Left ventricle myocardium inferior (tissue), 1 donor: ENCODE measurements at places on chromosomes 1 and 21. TPM values are rescaled to one million over a fixed set of nuclear protein-coding genes. Genes with fewer than 3 reads are reported as not detected.

GRCh38 chr1:160891474-160891873 lies 6.5 kb upstream of the ITLN1 start:
- DNase-seq: no peak

GRCh38 chr1:185969524-185969991 lies 235.4 kb downstream of the HMCN1 start:
- no peak for DNase-seq

DNA sequence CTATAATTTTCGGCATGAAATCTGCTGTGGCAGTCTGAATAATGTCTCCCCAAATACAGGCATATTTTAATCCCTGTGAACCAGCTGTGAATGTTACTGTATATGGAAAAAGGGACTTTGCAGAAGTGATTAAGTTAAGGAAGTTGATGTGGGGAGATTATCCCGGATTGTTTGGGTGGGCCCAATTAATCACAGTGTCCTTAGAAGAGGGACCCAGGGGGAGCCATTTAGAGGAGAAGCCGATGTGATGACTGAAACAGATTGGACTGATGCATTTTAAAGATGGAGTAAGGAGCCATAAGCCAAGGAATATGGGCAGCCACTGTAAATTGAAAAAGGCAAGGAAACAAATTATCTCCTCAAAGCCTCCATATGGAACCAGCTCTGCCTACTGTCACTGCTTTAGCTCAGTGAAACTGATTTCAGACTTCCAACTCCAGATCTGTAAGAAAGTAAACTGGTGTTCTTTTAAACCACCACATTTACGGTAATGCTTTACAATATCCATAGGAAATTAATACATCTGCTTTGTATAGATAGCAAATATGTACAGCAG lies 61.1 kb upstream of the GPR88 start:
- no peak for DNase-seq

DNA sequence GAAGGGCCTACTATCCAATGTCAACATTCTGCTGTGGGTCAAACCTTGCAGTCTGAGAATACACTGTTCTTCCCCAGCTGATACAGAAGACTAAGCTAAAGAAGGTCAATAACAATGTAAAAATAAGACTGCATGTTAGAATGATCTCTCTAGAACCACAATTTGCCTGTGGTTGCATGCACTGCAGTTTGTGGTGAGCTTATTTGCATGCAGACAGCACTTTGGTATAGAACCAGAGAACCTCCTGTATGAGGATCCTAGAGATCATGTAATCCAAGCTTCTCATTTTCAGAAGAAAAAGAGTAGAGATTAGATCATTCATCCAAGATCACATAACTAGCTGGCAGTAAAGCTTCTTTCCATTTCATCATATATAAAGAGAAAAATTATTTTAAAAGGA lies 15.8 kb downstream of the SYNJ1 start:
- no peak for DNase-seq

DNA sequence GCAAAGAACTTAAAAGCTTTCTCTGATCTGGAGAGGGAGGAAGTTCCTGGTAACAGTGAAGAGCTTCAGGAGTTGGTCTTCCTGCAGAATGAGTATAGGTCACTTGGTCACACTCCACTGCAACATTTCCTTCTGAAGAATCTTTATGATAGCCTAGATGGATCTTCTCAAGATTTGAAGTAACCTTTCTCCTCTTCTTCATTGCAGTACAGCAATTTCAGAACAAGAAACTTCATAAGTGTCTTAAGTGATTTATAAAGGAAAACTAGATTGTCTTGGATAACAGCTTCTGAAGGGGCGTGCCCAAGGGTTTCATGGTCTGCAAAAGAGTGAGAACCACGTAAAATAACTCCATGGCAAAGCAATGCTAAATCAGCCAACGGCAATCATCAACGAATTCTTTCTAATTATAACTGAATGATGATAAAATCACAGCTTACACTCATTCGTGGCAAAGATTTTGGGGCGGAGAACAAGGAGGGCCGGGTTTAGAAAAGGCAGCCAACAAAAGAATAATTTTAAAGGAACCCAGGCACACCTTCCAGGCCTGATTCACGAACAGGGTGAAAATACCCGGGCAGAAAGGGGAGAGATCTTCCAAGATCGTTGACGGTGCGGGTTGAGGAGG lies 53.9 kb upstream of the ASPM start:
- DNase-seq: no peak

DNA sequence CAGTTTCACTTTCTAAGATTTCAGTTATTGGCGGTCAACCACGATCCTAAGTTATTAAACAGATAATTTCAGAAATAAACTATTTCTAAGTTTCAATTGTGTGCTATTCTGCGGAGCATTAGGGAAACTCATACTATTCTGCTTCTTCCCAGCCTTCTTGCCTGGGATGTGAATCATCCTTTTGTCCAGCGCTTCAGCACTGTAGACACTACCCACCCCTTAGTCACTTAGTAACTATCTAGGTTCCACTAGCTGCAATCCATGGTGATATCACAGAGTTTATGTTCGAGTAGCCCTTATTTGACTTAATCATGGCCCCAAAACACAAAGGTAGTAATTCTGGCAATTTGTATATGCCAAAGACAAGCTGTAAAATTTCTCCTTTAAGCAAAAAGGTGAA lies 279.9 kb upstream of the ADAMTS5 start:
- no peak for DNase-seq

- no peak for DNase-seq
Observed at GRCh38 chr1:164337885-164338284, 221.1 kb upstream of the PBX1 start.

GRCh38 chr1:236417336-236417735 lies 23.2 kb downstream of the EDARADD start:
- no peak for DNase-seq

DNA sequence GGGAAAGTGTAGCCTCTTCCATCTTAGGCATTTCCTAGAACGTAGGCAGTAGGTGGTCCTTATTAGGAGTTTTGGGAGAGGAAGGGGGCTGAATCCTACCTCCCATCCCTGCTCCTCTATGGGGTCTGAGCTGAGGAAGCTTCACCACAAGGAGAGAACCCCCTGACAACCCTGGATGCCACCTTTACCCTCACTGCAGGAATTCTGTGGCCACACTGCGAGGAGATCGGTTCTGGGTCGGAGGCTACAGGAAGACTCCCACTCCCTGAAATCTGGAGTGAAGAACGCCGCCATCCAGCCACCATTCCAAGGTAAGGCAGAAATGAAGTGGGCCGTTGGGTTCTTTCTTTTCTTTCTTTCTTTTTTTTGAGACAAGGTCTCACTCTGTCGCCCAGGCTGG lies 1.5 kb downstream of the MX1 start:
- no peak for DNase-seq

DNA sequence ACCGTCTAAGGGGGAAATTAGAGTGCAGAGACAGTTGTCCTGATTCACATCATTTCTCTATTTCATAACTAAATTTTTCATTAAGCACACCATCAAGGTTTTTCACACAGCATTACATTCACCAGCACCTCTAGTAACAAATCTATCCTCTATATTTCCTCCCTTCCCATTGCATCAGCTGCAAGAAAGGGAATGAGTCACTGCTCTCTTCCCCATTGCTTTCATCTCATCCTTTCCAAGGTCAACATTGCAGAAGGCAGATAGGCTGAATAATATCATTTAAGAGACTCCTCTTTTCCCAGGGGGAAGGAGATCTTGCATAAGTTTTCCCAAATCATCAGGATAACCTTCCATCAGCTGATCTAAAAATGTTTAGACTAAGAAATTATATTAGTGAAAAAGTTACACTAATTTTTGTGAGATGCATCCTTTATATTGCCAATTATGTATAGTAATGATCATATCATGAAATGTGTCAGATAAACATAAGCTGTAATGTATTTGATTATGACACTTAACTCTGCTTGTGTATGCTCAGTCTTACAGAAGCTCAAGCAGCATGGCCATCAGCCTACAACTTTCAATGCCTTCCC lies 4.3 kb downstream of the INTS7 start:
- DNase-seq: no peak

DNA sequence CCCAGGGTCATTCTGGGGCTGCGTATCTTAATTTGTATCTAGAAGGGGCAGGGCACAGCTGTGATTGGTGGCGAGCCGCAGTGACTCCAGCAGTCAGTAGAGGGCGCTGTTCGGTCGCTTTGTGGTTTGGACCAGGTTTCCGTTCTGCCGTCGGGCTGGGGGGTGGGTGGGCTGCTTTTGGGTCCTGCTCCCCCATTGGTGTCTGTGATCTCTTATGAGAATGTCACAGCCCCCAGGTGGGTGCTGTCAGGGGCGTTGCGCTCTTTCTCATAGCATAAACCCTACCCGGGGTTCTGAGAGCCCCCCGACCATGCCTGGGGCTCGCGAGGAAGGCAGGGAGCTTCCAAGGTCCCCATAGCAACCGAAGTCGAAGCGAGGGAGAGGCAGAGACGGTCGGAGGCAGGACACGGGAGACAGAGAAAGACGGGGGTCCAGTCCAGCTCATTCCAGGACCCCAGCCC lies 5.4 kb downstream of the TFF3 start:
- peak; percentile 43 for DNase-seq

DNA sequence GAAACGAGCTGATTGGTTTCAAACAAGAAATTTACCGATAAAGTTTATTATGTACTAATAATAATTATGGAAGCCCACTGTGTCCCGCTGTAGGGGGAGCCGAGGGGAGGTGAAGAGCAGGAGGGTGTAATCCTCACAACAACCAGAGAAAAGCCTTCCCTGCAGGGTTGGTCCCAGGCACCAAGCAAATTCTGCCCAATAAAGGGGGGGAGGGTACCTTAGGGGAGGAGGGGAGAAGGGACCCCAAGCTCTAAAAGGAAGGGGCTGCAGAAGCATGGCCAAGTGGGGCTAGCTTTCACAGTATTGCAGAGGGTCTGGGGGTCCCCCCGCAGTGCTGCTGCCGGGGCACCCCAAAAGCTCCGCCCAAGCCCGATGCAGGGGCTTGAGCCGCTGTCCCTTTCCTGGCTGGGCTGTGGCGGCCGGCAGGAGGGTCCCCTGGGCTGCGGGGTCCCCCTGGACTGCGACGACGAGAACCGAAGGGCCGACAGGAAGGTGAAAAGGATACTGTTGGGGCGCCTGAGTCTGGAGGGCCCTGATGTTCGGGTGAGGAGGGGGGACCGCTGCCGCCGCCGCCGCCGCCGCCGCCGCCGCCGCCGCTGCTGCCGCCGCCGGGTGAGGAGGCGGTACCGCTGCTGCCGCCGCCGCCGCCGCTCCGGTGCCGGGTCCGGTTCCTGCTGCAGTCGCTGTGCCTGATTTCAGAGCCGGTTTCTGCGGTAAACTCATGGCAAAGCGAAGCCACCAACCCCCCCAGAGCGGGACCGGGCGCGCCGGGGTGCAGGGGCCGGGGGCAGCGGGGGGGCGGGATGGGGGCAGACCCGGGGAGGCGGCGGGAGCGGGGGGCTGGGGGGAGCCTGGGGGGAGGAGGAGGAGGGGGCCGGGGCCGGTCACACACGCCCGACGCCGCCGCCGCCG lies 771 bp downstream of the EIF4G3 start:
- DNase-seq: peak; percentile 36

GRCh38 chr1:233639611-233640010 lies 25.7 kb downstream of the KCNK1 start:
- DNase-seq: no peak

DNA sequence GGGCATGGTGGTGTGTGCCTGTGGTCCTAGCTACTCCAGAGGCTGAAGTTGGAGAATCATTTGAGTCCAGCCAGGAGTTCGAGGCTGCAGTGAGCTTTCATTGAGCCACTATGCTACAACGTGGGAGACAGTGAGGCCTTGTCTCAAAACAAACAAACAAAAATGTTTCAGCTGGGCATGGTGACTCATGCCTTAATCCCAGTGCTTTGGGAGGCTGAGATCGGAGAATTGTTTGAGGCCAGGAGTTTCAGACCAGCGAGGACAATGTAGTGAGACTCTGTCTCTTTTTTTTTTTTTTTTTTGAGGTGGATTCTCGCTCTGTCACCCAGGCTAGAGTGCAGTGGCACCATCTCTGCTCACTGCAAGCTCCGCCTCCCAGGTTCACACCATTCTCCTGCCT lies 5.0 kb upstream of the RPL5 start:
- no peak for DNase-seq

- peak; percentile 66 for DNase-seq
Observed at GRCh38 chr1:6353955-6354658, 39.5 kb downstream of the ACOT7 start.

DNA sequence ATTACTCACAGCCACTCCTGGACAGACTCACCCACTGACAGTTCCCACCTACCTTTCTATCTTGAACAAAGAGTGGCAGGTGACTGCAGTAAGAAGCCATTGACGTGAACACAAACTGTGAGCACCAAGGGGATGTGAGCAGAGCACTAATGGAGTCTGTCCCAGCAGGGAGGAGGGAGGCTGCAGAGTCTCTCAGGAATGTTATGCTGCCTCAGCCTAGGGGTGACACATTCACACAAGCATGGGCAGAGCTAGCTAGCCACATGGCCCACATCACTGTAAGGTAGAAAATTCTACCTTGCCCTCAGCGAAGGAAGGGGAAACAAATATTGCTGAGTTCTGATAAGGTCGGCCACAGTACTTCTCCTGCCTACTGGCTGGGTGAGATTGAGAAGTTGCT lies 56.8 kb upstream of the PTGFRN start:
- no peak for DNase-seq

DNA sequence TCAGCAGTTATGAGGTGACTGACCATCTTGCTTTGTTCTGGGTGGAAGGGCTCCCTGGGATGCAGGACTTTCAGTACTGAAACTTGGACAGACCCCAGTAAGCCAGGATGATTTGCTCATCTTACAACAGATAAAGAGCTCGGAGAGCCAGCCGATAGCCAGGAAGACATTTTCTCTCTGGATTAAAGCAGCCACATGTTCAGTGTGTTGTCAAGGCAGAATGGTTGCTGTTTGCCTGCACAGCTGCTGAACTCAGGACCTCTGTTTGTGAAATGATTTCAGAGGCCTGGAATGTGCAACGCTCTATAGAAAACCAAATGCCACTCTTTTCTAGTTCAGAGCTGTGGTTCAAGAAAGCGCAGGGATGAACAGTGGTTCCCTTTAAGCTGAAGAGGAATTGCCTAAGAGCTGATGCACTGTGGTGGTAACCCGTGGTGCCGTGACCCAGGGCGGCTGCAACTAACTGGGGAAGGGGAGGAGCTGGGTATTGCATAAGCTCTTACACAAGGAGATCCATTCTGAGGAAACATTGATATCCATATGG lies 40.7 kb downstream of the CASQ2 start:
- DNase-seq: peak; percentile 56

The CSF3R gene
- 3.8 TPM for total RNA-seq

The LAD1 gene
- 2.0 TPM for total RNA-seq

The PPFIA4 gene
- total RNA-seq: 24.8 TPM

The PARS2 gene
- 5.1 TPM for total RNA-seq

The ZFYVE9 gene
- 17.9 TPM for total RNA-seq

The AHDC1 gene
- 40.1 TPM for total RNA-seq

The NOS1AP gene
- total RNA-seq: 6.2 TPM

The PLA2G2D gene
- total RNA-seq: not detected

The SH3BGR gene
- 103 TPM for total RNA-seq

The ZFP69B gene
- 1.1 TPM for total RNA-seq

The EFNA1 gene
- total RNA-seq: 42.9 TPM

The FCRL5 gene
- not detected for total RNA-seq

The RNU1-2 gene
- total RNA-seq: 6,072 TPM

The CFAP45 gene
- total RNA-seq: 1.1 TPM
